Ovary (tissue), 10 donors: ENCODE measurements at places on chromosomes 1 and 21. TPM values are rescaled to one million over a fixed set of nuclear protein-coding genes. Genes with fewer than 3 reads are reported as not detected.
A peak's percentile ranks its signal among the peaks of the same experiment; 100 is the strongest.

The ILDR2 gene
- 1.4 TPM for polyA plus RNA-seq

The WDR64 gene
- 0.10 TPM for polyA plus RNA-seq

The KRTCAP2 gene
- 499 TPM for polyA plus RNA-seq

The KRTAP27-1 gene
- polyA plus RNA-seq: not detected

The SHISA4 gene
- 29.9 TPM for polyA plus RNA-seq

The APCS gene
- polyA plus RNA-seq: not detected

The CD1E gene
- 2.5 TPM for polyA plus RNA-seq

The DAB1 gene
- 4.4 TPM for polyA plus RNA-seq

The KRTAP10-6 gene
- polyA plus RNA-seq: not detected

DNA sequence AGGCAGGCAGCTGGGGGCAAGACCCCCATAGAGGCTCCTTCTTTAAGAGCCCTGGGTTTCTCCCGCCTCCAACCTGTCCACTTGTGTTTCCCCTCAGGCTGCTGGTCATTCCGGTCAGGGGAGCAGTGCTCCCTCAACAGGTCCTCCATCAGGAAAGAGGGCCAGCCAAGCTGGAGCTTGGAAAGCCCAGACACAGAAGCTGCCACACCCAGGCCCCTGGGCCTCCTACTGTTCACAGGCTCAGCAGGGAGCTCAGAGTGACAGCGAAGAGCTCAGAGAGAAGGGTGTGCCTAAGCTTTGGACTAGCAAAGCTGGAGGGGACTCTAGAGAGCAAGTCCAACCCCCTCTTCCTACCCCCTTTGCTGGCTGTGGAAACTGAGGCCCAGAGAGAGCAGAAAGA lies 10.3 kb upstream of the CDCP2 start:
- H3K4me1 ChIP-seq: no peaks in the 10 kb centered on the region
- no peak overlapping the region for H3K4me3 ChIP-seq
- no peak overlapping the region for H3K27ac ChIP-seq
- DNase-seq: no peak

GRCh38 chr1:54980528-54981241 lies at the start of gene TMEM61:
Gene TMEM61, plus strand, starts transcription at chr1:54980628. Its CDS starts 438 bp downstream, at chr1:54981066.
- H3K4me3 ChIP-seq: peak within 1 kb of the TSS; percentile 16
- no peaks in the 10 kb centered on the region for H3K27me3 ChIP-seq
- no peaks in the 10 kb centered on the region for H3K36me3 ChIP-seq

- H3K27me3 ChIP-seq: no peaks in the 10 kb centered on the region
- H3K36me3 ChIP-seq: no peaks in the 10 kb centered on the region
- peak overlapping the region; percentile 79 for H3K4me3 ChIP-seq
- DNase-seq: peak; percentile 63
- H3K4me1 ChIP-seq: peaks cover 1% of the 10 kb centered on the region
Measured at GRCh38 chr1:89994231-89994804, 592 bp upstream of the ZNF326 start.

GRCh38 chr1:2908561-2908960 lies 107.1 kb upstream of the TTC34 start:
- H3K27ac ChIP-seq: no peak overlapping the region
- H3K27me3 ChIP-seq: no peaks in the 10 kb centered on the region
- no peak for DNase-seq
- H3K36me3 ChIP-seq: no peaks in the 10 kb centered on the region

DNA sequence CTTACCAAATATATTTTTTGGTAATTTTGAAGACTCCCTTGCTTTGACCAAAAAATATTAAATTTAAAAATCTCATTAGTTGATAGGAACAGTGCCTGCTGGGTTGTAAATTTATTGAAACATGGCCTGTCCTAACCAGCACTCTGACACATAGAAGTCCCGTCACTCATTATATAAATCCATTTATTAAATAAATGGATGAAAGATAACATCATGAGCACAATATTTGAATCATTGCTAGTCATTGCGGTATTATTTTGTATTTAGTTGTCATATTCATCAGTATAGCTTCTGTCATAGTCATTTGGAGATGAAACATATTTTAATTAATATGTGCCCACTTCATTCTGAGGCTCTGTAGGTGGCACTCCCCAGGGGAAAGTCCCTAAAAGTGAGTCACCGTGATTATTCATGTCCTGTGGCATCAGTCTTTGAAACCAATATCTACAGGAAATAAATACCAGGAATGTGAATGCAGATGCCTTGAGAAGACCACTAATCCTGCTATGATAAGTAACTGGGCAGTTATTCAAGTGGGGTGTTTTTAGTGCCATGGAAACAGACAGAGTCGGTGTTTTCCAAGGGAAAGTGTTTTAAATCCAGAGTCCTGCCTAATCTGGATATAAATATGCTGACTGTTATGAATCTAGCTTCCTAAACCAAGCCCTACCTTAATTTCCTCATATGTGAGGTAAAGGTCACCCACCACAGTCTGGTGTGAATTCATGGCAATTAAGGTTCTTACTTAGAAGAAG lies 302.0 kb downstream of the DUSP10 start:
- H3K27me3 ChIP-seq: no peaks in the 10 kb centered on the region
- H3K27ac ChIP-seq: no peak overlapping the region
- DNase-seq: no peak
- no peak overlapping the region for H3K4me3 ChIP-seq

DNA sequence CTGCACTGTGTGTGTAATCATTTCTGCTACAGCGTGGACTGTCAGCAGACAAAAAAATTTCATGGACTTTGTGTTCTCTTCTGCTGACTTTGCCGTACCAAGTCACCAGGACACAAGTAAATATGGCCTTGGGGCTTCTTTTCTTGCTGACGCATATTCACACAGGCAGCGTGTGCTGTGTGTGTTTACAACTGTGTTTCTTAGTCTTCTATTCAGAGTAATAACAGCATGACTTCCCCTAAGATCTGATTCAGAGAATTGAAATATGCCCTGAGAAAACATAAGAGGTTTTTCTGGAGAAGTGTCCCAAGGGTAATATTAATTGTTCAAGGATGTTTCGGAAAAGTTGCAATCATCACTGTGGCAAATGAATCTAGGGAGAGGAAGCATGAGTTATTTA lies 47.1 kb upstream of the DYNLT5 start:
- H3K27ac ChIP-seq: no peak overlapping the region
- H3K4me1 ChIP-seq: no peaks in the 10 kb centered on the region
- H3K4me3 ChIP-seq: no peak overlapping the region
- H3K27me3 ChIP-seq: no peaks in the 10 kb centered on the region

DNA sequence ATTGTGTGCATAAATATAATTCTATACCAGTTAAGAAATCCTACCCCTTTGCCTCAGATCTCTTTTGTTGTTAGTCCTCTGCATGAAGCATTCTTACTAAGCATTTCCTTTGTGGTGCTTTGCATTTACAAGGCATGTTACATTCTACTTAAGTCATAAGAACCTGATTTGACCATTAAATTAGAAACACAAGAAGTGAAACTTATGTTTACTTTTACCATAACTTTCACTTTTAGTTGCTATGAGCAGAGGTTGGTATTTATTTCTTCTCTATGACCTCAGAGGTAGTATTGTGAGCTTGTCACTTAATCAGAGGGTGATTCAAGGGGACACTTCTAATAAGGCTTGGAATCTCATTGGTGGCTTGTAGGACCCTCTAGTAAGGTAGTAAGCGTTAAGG lies 9.0 kb downstream of the FAM20B start:
- H3K27ac ChIP-seq: no peak overlapping the region
- no peak for DNase-seq
- H3K4me3 ChIP-seq: no peak overlapping the region
- H3K36me3 ChIP-seq: no peaks in the 10 kb centered on the region
- H3K4me1 ChIP-seq: peaks cover 17% of the 10 kb centered on the region

DNA sequence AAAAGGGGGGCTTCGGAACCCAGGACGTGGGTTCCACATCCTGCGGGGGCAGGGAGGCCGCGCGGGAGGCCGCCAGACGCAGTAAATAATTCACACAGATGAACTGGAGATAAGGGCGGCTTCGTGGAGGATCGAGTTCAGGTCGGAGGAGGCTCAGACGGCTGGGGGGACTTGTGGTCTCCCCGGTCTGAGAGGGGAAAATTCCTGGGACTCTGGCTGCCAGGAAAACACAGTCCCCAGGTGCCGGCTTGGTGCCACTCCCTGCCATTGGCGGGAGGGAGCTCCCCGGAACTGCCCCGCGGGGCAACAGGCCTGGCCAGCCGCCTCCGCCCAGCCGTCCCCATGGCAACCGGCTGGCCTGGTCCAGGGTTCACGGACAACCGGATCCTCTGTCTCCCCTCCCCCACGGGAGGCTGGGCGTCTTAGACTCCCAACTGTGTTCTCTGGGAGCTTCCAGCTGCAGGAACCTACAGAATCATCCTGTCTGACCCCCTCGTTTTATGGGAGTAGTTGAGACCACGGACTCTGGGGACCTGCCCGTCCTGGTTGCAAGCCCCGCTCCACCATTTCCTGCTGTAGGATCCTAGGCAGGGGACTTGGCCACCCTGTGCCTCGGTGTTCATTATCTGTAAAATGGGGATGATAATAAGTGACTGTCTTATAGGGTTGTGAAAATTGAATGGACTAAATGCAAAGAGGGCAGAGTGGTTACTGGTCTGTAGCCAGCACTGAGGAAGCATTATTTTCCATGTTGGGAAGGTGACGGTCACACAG lies 9.6 kb downstream of the CAMK2N1 start:
- no peak overlapping the region for H3K4me3 ChIP-seq
- DNase-seq: peak; percentile 80
- H3K27ac ChIP-seq: peak overlapping the region; percentile 69
- no peaks in the 10 kb centered on the region for H3K36me3 ChIP-seq

DNA sequence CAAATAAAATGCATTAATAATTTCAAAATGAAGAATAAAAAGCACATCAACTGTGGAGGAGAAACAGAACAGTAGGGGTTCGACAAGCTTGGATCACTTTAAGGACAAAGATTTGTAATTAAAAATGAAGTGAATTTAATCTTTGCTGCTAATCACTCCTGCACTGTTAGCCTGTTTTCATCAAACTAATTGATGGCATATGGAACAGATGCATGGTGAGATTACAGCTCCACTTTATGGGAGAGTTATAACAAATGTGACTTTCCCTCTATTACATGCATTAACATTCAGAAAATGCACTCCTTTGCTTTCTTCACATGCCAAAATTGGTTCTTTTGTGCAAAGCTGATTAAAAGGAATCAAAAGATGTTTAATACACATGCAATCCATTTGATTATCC lies 207.2 kb upstream of the C21orf91 start:
- DNase-seq: no peak
- H3K36me3 ChIP-seq: no peaks in the 10 kb centered on the region
- no peaks in the 10 kb centered on the region for H3K27me3 ChIP-seq
- no peak overlapping the region for H3K4me3 ChIP-seq
- H3K27ac ChIP-seq: no peak overlapping the region
- H3K4me1 ChIP-seq: no peaks in the 10 kb centered on the region

GRCh38 chr1:99731384-99731783 lies 35.1 kb downstream of the FRRS1 start:
- H3K4me3 ChIP-seq: no peak overlapping the region
- no peaks in the 10 kb centered on the region for H3K36me3 ChIP-seq
- no peak for DNase-seq
- H3K27me3 ChIP-seq: no peaks in the 10 kb centered on the region

DNA sequence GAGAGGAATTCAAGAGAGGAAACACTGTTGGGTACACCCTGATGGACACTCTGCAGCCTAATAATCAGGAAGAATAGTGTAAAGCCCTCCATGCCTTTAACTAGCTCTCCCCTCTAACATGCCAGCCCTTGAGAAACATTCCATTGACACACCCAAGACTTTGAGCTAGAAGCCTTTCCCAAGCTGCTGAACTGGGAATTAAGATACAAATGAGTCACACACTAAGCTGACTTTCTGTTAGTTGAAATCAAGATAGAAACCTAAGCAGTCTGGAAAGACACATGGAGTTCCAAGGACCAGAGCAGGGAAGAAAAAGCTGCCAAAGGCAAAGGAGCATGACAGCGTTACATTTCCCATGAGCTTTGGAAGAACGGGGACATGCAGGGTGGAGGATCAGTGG lies 380.8 kb downstream of the NPHP4 start:
- DNase-seq: no peak
- no peaks in the 10 kb centered on the region for H3K36me3 ChIP-seq
- no peaks in the 10 kb centered on the region for H3K27me3 ChIP-seq
- no peaks in the 10 kb centered on the region for H3K4me1 ChIP-seq
- no peak overlapping the region for H3K27ac ChIP-seq

- no peaks in the 10 kb centered on the region for H3K27me3 ChIP-seq
- no peaks in the 10 kb centered on the region for H3K36me3 ChIP-seq
Measured at GRCh38 chr1:24327486-24327885, 8.3 kb downstream of the GRHL3 start.

- no peak overlapping the region for H3K4me3 ChIP-seq
- H3K27ac ChIP-seq: no peak overlapping the region
- H3K4me1 ChIP-seq: no peaks in the 10 kb centered on the region
- no peaks in the 10 kb centered on the region for H3K36me3 ChIP-seq
Measured at GRCh38 chr1:48853006-48853405, 76.3 kb upstream of the BEND5 start.

DNA sequence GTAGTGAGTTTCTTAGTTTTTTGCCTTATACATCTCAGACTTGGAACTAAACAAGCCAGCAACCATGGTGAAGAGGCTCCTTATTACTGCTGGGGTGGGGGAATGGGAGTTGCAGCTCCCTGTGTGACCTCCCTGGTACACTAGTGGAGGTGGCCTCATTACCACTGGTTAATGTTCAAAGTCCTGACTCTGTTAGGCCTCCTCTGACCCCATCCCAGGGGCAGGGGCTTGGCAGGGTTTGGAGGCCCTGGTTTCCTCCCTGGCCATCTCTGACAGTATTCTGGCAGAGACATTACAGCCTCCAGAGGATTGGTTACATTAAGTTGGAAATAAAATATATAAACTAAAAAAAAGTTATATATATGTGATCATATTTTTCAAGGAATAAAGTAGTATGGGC lies 45.2 kb downstream of the CLIC4 start:
- no peak overlapping the region for H3K4me3 ChIP-seq
- H3K4me1 ChIP-seq: peaks cover 3% of the 10 kb centered on the region
- DNase-seq: no peak
- H3K27ac ChIP-seq: no peak overlapping the region
- H3K27me3 ChIP-seq: no peaks in the 10 kb centered on the region
- H3K36me3 ChIP-seq: no peaks in the 10 kb centered on the region

GRCh38 chr1:79974659-79975058 lies 968.1 kb upstream of the ADGRL4 start:
- no peak overlapping the region for H3K27ac ChIP-seq
- no peak for DNase-seq
- no peaks in the 10 kb centered on the region for H3K36me3 ChIP-seq
- no peaks in the 10 kb centered on the region for H3K4me1 ChIP-seq

GRCh38 chr1:185500001-185500626 lies 183.1 kb upstream of the IVNS1ABP start:
- no peak overlapping the region for H3K4me3 ChIP-seq
- no peak for DNase-seq
- no peaks in the 10 kb centered on the region for H3K36me3 ChIP-seq
